NCI-H2171 (cell line): ENCODE measurements at places on chromosomes 1 and 21.

DNA sequence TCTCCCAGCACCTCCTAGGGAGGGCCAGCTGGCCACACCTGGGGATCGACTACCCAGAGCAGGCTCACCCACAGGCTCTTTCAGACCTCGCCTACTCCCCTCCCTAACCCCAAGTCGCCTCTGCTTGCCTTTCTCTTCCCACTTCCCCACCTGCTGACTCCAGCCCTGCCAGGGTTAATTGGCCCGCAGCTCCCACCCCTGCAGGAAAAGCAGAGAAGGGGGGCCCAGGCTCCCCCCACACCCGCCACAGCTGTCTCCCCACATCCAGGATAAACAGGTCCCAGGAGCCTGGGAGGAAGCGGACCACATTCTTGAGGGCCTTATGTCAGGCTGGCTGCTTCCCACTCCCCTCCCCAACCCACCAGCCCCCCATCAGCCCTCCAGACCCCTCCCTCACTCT is 45.0 kb downstream of the TAS1R2 start:
- peak; percentile 21 for DNase-seq

DNA sequence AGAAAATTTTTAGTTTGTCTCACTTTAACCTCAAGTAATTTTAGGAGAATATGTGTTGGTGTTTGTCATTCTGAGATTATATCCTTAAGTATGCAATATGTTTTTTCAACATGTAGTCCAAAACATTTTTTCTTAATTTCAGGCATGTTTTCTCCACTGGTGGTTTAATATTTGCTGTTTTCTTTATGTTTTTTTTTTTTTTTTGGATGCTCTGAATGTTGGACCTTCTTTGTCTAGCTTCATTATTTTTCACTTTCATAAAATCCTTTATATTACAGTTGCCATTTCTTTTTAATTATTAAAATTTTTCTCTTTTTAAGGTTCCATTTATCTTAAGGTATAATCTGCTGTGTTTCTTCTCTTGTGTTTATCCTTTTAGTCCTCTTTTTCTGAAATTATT is 342.2 kb upstream of the DUSP10 start:
- DNase-seq, result no peak

GRCh38 chr1:37486680-37487618 is 12.6 kb downstream of the ZC3H12A start:
- peak; percentile 26 for DNase-seq

- DNase-seq, result no peak
These were observed 36.9 kb upstream of the ST6GALNAC5 start for GRCh38 chr1:76830373-76830772.

GRCh38 chr1:76230842-76231281 is 156.3 kb downstream of the ST6GALNAC3 start:
- DNase-seq, result no peak

DNA sequence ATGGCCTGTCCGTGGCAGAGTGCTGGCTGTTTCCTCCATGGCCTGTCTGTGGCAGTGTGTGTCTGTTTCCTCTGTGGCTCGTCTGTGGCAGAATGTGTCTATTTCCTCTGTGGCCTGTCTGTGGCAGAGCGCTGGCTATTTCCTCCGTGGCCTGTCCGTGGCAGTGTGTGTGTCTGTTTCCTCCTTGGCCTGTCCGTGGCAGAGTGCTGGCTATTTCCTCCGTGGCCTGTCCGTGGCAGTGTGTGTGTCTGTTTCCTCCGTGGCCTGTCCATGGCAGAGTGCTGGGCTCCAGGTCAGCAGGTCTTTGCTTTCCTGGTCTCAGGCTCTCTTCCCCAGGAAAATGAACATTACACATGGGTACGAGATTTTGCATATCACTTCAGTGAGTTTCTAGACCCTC is 138.4 kb upstream of the IPO9 start:
- no peak for DNase-seq

DNA sequence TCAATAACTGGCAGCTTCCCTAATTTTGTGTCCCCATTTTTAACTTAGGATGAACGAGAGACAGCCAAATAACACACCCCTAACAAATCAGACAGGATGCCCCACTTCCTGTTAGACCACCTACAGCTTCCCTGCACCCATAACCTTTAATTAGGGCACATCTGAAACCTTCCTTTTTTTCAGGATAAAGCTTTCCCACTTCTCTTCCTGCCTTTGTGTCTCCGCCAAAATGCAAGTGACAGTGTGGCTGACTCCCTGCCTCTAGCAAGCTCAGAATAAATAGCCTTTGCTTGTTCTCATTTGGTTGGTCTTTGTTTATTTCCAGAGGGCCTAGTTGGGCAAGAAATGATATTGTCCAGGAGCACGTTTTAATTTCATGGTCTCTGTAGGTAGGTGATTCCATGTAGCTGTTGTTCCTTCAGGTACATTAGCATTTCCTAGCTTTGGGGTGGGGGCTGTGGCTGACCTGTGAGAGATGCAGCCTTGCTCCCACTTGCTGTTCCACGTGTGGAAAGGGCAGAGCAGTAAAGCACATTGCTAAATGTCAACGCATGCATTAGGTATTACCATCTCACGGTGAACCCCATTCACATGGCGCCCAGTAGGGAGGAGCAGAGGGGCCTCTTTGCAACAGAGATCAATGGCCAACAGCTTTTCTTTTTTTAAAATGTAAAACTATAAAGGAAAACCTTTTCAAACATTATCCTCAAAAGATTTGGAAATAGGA is 154.9 kb downstream of the ST6GALNAC3 start:
- DNase-seq, result no peak

GRCh38 chr21:37939251-37939650 is 23.0 kb upstream of the KCNJ6 start:
- no peak for DNase-seq

GRCh38 chr1:240658312-240658960 is 46.5 kb upstream of the GREM2 start:
- no peak for DNase-seq

DNA sequence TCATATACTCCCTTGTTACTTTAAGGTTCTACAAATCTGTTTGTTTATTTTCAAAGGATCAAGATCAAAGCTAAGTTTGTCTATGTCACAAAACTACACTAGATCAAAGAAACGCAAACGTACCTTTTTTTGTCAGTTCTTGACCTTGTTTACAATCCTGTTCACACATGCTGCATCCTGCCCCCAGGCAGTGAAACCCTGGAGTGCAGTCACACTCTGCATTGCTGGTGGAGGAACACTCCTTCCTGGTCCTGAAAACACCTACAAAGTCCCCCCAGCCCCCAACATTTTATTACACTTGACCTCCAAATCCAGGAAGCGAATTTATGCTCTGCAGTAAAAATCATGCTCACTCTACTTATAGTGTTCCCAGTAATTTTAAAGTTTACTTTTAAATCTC is 2.6 kb downstream of the TNFRSF9 start:
- no peak for DNase-seq

GRCh38 chr1:212323066-212323465 is 37.9 kb downstream of the PPP2R5A start:
- no peak for DNase-seq

DNA sequence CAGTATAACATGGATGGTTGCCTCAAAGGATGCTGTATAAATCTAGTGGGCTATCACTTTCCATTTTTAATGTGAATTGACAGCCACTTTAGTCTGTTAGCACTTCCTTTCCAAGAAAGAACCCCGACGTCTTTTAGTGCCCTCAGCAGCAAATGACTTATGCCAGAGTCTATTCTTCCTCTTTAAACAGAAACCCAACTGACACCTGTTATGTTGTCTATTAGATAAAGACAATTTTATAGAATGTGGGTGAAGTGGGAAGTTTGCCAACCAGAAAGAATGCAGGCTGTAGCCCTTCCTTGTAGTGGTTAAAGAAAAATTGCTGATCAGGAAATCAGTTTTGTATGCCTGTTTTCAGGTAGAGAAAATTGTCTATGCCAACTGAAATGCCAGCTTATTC is 344.9 kb downstream of the ZNF326 start:
- no peak for DNase-seq

DNA sequence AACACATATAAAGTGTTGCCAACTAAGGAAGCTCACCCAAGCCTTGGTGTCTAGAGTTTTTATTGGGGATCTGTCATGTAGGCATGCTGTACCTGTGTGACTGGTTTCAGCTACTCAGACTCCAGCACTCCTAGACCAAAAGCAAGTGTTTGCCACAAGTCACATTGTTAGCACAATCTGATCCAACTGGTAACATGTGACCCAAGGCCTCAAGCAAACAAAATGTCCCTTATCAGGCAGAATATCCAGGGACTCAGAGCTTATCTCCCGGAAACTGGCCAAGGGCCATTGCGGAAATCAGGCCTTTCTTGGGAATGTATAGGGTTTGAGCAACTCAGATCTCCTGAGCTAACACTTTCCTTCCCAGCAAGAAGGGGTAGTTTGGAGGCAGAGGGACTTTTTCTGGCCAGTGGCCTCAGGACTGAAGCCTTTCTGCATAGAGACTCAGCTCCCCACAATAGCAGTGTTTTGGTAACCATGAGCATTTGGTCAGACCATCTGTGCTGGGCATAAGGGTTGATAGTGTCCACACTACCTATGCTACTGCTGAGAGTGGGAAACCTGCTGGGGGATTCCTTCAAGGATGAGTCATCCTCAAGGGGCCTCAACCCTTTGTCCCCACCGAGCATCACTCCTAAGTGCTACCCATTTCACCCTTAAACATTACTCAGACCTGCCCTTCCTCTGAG is 29.6 kb downstream of the NHLH2 start:
- no peak for DNase-seq

- DNase-seq, result no peak
These were observed 32.1 kb upstream of the ST6GALNAC5 start for GRCh38 chr1:76835203-76835602.

DNA sequence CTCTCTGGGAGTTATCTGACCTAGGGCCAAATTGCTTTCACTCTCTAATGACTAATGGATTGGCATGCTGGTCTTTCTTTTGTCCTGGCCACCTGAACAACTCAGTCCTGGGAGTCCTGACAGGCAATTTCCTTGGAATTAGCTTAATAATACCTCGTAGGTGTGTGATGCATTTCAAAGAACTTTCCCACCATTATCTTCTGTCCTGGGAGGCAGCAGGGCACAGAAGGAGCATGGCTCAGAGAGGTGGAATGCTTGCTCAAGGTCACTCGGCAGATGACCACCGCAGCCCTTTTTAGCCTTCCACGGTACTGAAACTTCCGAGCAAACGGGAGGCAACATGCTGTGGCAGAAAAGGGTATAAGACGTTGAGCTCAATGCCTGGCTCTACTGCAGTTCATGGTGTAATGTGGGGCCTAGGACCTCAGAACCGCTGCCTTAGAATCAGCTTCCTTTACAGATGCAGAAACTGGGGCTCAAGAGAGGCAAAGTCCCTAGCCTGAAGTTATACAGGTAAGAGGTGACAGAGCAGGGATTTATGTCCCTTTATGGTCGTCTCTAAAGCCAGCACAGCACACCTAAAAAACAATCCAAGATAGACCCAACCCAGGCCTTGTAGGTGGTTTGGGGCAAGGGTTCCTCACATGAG is 3.2 kb downstream of the ID3 start:
- no peak for DNase-seq

- DNase-seq, result no peak
These were observed 10.1 kb downstream of the TADA1 start for GRCh38 chr1:166865926-166866325.

DNA sequence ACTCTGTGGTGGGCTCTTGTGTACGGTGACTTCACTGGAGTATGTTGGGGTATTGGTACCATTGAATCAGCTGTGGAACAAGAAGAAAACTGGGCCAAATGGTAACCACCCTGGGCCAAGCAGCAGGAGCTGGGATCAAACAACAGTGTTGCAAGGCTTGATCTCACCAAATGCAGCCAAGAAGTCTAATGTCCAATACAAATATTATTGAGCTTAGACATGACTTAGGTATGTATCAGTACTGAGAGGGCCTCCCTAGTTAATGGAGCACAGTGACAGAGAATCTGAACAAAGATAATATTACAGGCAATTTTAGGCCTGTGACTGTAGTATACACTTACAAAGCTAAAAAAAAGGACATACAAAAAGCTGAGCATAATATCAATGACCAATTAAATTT is 604.8 kb downstream of the PLA2G4A start:
- DNase-seq, result no peak

DNA sequence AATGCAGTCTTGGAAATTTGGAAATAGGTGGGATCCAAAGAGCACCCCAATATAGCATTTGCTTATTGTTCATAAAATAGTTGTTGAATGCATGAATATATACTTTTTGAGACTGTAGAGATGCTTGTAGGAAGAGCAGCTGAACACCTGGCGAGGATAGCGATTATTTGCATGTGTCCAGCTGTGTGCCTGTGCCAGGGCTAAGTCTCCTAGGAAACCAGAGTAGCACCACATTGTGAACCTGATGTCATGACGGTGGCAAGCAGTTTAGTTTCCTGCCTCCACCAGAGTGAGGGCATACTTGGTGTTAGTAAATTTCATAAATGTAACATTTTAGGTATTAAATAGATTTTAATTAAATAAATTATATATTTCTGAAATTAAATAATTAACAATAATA is 37.3 kb upstream of the IRF2BP2 start:
- peak; percentile 40 for DNase-seq

- DNase-seq, result no peak
These were observed 7.5 kb downstream of the LRRC3 start for GRCh38 chr21:44462834-44463200.

DNA sequence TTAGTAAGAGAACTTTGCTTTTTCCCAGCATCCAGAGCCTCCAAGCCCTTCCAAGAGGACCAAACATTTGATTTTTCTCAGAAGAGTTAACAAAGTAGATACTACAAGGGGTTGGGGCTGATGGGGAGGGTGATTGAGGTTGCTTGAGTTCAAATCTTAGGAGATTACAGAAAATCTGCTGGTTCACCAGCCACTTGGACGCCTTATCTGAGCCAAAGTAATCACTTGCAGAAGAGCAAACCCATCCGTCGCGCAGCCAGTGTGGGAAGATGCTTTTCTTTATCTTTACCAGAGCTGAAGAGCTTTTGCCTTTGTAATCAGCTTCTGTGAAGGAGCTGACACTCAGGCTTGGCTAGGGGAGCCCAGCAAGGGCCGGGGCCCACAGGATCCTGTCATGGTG is 91.9 kb upstream of the CTTNBP2NL start:
- no peak for DNase-seq

DNA sequence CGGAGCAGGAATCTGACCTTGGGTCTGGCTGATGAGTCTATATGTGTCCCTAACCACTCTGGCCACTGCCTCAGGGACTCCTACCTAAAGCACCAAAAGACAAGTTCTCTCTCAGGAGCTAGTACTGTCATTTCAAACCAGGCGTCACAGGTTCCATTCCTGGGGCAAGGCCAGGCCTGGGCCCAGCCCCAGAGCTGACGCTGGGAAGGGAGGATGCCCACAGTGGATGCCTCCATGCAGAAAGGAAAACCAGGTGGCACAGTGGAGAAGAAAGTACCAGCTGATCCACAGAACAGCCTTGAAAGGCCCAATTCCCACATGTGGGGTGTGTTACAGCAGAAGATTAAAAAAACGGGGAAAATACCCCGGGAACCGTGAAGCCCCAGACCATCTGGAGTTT is 77.4 kb downstream of the DMRTB1 start:
- DNase-seq, result peak; percentile 26

DNA sequence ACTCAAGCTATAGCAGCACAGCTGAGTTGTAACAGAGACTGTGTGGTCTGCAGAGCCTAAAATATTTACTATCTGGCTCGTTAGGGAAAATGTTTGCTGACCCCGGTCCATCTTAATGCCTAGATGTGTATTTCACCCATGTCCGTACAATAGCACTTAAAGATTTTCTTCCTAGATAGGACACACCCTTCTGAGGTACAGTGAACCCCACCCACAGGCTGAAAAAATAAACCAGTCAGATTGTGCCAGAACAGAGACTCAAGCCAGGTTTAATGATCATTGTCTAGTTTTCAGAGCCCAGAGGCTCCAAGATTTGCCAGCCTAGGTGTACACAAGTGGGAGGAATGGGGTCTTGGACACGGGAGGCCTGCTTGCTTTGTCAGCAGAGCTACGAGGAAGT is 5.6 kb downstream of the AMIGO1 start:
- no peak for DNase-seq
